A549 (cell line): ENCODE measurements at places on chromosomes 16 and 17.

DNA sequence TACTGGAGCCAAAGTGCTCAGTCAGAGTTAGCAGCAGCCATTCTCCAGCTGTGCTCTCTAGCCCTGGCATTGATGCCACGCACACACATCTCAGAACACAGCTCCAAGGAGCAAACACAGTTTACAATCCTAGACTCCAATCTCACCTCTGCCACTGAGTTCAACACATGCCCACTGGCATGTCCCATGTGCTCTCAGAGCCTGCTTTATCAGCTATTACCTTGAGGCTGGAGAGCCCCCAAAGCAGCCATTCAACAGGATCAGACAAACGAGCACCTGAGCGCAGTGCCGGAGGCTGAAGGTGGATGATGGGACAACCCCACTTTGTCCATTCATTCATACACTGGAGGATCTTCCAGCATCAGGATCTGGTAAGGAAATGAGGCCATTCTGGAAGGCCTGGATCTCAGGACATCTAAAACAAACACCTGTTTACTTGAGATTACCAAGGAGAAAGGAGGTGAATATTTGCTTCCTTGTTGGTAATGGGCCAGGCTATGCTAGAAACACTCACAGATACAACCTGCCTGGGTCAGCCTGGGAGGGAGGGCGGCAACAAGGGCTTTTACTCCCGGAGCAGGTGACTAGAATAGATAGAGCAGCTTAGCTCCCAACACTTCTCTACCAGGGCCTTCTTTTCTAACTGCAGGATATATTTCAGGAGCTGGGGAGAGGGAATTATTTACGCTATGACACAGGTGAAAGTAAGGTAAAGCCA lies 25.4 kb downstream of the RANBP10 start:
- DNase-seq, result no peak

DNA sequence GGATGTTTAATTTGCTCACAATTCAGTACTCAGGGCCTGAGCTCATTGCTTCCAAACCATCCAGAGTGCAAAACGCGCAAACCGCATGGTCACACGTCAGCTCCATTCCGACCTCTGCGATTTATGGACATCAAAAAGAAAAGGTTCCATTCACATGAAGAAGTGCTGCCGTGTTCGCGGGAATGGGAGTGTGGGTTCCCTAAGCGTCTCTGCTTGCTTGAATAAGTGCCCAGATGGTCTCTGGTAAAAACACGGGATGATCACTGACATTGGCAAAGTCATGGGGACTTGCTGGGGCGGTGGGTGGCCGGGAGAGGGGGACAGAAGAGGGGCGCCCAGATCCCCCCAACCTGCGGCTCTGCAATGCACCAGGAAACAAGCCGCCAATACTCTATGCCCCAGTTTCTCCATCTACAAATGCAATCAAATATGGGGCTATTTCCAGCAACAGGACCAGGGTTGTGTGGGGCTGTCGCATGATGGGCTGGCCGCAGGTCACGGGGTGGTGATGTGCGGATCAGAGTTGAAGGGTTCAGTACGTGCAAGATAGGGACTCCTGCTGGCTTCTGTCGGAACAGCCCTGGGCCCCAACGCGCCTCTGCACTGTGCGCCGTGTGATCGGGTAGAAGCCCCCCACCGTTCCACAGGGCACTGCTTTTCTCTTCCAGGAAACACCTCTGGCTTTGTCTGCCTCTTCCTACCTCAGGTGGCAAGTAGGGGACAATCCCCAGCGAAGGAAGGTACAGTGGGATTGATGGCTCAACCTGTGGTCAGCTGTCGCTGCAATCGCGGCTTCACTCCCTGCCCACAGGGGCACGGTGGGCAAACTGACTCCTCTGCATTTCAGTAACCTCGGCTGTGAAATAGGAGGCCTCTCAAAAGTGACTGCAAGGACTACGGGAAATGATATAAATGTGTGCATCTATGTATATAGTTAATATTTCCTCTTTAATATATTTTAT lies 11.2 kb downstream of the FOXF1 start:
- no peak for DNase-seq

GRCh38 chr17:65930140-65930730 lies 261.7 kb downstream of the CEP112 start:
- DNase-seq, result no peak

- no peak for DNase-seq
Measured at GRCh38 chr17:28841901-28842281, 699 bp downstream of the FAM222B start.

GRCh38 chr16:74841469-74841868 lies 66.8 kb upstream of the FA2H start:
- no peak for DNase-seq

- DNase-seq, result no peak
Measured at GRCh38 chr16:52383640-52384292, 163.2 kb downstream of the TOX3 start.

DNA sequence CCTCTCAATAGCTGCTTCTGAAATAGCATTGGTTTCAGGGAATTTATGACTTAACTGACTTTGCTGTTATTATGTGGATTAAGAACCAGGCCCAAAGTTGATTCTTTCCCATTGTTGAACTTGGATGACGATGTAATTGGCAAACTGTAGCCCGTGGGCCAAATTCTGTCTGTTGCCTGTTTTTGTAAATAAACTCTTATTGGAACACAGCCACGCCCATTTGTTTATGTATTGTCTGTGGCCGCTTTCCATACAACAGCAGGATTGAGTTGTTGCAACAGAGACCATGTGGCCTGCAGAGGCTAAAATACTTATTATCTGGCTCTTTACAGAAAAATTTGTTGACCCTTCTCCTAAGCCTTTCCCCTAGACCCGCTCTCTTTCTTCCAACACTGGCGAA lies 31.6 kb downstream of the NTN1 start:
- no peak for DNase-seq

GRCh38 chr17:9241371-9241712 lies 220.0 kb downstream of the NTN1 start:
- DNase-seq, result no peak

- DNase-seq, result no peak
Measured at GRCh38 chr16:24541233-24541933, 2.0 kb downstream of the RBBP6 start.

GRCh38 chr17:56868716-56869115 lies 34.8 kb downstream of the DGKE start:
- no peak for DNase-seq

DNA sequence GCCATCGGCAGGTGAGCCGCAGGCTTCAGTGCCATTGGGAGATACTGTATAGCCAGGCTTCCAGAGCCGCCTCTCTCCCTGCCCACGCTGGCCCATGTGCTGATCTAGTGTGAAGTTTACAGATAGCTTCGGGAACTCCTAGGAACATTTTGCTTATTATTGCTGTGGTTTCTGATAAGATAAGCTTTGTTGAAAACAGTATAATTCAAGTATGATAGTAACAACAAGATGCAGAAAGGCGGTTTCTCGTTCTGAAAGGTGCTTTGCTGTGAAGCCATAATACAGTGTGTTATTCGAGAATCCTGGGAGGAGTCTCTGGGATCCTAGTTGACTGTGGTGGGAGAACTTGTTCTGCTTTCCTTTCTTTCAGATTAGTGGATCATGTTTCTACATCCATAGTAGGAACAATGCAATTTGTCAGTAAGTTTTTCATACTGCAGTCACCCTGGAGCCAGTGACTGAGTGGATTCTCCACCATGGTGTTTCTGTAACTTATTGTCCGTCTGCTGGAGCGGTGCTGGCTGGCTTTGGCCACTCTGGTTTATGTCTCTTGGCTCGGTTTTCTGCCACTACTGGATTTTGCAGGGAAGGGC lies 31.5 kb downstream of the RAB11FIP3 start:
- no peak for DNase-seq

DNA sequence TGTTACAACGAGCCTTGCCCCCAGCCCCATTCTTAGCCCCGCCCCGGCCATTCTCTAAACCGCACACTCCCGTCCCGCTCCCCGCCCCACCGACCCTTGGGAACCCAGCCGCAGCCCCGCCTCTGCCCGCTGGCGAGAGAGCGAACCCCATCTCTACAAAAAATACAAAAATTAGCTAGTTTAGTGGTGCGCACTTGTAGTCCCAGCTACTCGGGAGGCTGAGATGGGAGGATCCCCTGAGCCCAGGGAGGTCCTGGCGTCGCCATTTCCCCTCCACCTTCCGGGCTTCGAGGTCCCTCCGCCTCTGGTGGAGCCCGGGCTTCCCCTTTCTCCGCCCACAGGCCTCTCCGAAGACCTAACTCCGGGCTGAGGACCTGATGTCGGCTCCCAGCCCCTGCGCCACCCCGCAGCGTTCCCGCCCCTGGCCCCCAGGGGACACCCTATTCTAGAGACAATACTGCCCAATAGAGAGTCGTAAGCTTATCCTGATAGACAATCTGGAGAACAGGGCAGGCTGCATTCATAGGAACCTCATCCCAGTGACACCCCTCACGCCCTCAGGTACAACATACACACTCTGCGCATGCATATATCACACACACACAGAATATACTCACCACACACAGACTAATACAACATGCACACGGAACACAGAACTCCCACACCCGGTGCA lies 480 bp upstream of the PROCA1 start:
- no peak for DNase-seq

DNA sequence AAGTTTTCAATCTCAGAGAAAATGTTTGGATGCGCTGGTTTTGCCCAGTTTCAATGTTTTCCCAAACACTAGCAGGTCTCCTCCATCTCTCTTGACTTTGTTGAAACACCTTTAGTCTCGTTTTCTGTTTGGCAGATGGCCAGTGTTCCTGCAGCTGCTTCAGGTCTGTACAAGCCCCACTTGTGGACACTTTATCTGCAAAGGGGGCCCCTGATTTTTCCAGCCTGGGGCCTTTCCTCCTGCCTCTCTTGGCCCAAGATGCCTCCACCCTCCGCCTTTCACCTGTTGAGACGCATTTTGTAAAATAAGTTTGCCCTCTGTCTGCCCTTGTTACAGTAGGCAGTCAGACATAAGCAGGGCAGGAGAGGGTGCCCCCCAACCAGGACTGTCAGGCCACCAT lies 21.8 kb upstream of the PRM1 start:
- no peak for DNase-seq

- peak; percentile 54 for DNase-seq
Measured at GRCh38 chr16:648071-648780, 939 bp upstream of the WDR90 start.

- DNase-seq, result peak; percentile 84
Measured at GRCh38 chr16:2009791-2010510, at the start of gene ZNF598. TSS of gene ZNF598 (minus strand) at chr16:2009821.

- no peak for DNase-seq
Measured at GRCh38 chr16:88974916-88975215, 2.1 kb downstream of the CBFA2T3 start.

GRCh38 chr17:67244431-67245072 lies 444 bp downstream of the HELZ start:
- DNase-seq, result peak; percentile 23

- DNase-seq, result no peak
Measured at GRCh38 chr17:75450270-75450669, 6.2 kb upstream of the TMEM94 start.

GRCh38 chr16:15990902-15991301 lies 41.5 kb downstream of the ABCC1 start:
- no peak for DNase-seq

DNA sequence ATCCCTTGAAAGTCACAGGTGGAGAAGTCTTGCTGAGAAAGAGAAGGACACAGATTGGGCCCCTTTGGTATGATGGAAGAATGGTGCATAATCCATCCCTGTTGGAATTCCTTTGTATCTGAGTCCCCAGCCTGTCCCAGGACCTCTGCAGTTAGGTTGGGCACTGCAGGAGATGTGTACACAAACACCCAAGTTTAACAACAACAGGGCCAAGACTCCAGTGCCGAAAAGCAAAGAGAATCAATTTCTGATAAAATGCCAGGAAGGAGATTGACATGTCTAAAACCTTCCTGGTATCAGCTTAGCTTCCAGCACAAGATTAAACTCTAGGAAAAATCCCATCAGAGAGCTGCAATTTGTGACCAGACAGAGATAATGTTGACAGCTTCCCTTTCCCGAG lies 32.9 kb downstream of the KATNIP start:
- no peak for DNase-seq

DNA sequence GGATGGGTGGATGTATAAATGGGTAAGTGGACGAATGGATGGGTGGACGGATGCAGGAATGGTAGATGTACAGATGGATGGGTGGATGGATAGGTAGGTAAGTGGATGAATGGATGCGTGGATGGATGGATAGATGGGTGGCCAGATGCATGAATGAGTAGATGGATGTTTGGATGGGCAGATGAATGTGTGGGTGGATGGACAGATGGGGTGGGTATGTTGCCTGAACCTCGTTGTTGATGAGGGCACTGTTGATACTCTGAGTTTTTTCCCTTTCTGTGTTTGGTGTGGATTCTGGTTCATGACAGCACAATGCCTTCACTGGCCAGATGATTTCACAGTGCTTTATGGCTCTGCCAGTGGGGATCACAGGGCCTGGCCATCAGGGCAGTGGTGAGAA lies 208.3 kb downstream of the NPIPB11 start:
- DNase-seq, result no peak

GRCh38 chr16:3439637-3440036 lies 3.7 kb downstream of the ZNF597 start:
- DNase-seq, result no peak

DNA sequence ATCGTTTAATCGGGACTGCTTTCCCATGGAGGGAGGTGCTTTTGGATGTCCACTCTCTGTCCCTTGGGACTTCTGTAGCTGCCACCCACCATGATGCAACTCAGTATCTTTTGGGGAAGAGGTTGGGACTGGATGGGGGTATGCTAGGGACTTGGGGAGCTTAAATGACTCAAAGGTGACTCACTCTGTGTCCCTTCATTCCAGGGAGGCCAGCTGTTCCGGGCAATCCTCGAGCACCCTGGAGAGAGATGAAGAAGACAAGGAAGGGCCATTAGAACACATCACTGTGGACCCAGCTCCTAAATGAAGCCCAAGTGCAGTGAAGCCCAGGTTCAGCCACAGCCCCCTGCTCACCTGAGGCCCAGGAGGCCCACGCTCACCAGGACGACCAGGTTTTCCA lies 4.6 kb downstream of the COL1A1 start:
- DNase-seq, result no peak

DNA sequence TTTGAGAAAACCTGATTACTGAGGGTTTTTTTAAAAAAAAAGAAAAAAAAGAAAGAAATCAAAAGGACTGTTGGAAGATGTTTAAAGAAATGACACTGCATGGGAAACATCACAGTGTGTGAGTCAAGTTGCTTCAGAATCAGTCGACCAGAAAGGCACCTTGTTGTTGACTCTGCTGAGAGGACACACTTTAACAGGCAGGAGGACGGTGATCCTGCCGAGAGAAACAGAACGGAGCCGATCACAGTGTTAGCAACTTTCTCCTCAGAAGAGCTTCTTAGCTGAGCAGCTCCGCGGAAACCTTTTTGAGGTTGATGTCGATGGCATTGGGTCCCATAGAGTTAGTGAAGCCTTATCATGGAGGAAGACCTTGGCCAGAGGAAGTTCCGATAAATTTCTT lies 538.7 kb downstream of the RBFOX1 start:
- no peak for DNase-seq
